CD4-positive, alpha-beta T cell treated with Interleukin-21 for 1 hour (primary cell): ENCODE measurements at places on chromosomes 2 and 18.

- no peak for DNase-seq
Observed at GRCh38 chr18:76389716-76390115, 105.3 kb downstream of the ZNF516 start.

DNA sequence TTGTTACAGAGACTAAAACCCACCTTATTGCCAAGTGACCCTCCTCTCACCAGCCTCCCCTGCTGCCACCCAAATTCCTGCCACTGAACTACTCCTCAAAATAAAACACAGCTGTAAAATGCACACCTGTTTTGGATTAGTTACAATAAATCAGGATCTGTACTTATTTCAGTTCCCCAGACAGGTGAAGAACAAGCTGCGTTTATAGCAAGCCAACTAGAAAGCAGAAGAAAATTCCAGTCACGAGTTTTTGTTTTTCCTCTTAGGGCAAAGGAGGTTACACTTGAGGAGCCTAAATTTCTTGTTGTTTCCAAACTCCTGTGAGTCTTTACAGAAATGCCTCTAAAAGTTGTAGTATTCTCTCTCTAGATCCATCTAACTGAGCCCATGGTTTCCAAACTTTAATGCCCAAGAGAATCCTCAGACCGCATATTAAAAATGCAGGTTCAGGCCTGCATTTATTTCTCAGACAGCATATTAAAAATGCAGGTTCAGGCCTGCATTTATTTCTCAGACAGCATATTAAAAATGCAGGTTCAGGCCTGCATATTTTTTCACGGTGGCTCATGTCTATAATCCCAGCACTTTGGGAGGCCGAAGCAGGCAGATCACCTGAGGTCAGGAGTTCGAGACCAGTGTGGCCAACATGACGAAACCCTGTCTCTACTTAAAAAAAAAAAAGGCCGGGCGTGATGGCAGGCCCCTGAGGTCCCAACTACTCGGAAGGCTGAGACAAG, 62.2 kb downstream of the ALPK2 start:
- no peak for DNase-seq

GRCh38 chr2:54114936-54115283, 505 bp upstream of the ACYP2 start:
- no peak for DNase-seq

GRCh38 chr2:182792441-182792840, 74.0 kb downstream of the FRZB start:
- no peak for DNase-seq

GRCh38 chr2:110905217-110905616, 172.8 kb downstream of the ACOXL start:
- no peak for DNase-seq
